ENCODE measurements at places on chromosomes 4 and X.

DNA sequence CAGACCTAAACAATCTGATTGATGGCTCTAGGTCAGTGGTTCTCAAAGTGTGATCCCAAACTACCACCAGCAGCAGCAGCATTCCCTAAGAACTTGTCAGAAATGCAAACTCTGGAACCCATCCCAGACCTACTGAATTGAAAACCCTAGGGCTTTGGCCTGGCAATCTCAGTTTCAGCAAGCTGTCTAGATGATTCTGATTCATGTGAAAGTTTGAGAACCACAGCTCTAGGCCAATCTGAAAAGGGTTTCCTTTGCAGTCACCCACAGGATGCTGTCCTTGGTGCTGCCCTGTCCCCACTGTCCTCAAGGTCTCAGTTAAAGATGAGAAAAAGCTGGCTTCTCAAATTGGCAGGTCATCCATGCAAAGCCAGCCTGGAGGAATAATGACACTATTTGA, 34.8 kb downstream of the SMPX start:
- DNase-seq, result no peak

DNA sequence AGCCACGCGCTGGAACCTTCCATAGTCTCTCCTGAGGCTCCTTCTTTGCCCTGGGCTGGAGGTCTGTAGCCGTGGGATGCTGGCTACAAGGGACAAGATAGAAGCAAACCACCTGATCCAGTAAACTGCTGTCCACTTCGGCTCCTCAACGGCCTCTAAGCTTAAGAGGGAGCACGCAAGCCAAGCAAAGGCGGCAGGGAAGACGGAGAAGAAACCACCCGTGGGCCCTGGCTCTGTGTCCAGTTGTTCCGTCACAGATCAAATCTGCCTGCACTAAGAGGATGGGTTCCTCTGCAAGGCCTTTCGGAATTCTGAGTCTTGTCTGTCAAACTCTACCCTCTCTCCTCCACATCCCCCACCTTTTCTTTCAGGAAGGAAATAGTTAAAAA, 401 bp upstream of the EDNRA start:
- DNase-seq, result no peak

DNA sequence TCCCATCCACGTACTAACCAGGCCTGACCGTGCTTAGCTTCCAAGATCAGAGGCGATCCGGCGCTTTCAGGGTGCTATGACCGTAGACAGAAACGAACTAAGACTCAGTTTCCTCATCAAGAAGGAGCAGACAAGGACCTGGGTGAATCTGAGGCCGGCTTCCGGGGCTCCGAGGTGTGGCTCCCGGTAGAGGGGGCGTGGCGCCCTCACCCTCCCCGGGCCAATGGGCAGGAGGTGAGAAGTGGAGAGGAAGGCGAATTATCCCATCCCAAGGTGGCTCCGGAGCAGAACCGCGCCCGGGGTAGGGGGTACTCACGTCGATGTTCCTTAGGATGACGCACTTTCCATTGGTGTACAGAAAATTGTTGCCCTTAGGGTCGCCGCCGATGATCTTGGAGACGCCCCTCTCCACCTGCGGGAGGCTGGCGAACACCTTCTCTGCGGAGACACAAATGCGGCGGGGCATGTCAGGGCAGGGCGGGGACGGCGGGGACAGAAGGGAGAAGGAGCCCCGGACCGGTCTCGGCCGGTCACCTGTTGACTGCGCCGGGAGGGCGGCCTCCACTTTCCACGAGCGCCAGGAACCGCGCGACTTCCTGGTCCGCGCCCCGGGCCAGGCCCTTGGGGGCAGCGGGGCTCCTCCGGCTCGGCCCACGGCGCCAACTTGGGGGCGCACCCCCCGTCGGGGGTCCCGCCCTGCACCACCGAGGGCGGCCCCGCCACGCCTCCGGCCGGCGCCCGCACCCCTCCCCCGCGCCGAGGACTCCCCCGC, 616 bp downstream of the WDR1 start:
- DNase-seq, result peak; percentile 63

DNA sequence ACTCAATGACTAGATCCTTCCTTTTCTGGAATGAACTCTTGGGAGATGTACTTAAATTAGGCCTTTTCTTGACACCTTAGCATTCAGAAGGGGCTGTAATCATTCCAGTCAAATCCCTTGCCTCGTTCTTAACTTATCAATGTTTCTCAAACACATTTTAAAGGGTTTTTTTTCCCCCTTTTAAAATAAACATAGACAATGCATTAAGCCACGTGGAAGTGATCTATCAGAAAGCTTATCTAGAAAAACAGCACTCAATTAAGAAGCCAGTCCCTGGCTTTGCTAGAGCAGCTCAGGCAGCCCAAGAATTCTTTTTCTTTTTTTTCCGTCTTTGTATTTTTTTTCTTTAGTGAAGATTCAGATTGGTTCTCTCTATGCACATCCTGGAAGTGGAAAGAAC, 118.2 kb downstream of the PCDH7 start:
- DNase-seq, result no peak

GRCh38 chr4:99821918-99822503, 5.4 kb downstream of the DAPP1 start:
- no peak for DNase-seq

DNA sequence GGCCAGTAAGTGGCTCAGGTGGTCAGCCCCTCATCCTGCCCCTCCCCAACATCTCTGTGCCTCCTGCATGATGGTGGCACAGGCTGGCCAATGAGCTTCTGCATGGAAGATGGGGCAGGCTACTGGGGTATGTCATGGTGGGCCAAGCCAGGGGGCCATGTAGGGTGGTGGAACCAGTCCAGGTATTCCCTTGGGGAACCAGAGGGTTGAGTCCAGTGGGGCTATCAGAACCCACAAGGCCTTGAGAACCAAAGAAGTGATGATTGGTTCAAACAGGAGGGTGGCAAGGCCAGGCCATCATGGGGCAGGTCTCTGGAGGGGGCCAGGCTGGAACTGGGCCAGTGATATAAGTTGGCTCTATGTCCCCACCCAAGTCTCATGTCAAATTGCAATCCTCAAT, 18.8 kb upstream of the PPP2R2C start:
- DNase-seq, result no peak

DNA sequence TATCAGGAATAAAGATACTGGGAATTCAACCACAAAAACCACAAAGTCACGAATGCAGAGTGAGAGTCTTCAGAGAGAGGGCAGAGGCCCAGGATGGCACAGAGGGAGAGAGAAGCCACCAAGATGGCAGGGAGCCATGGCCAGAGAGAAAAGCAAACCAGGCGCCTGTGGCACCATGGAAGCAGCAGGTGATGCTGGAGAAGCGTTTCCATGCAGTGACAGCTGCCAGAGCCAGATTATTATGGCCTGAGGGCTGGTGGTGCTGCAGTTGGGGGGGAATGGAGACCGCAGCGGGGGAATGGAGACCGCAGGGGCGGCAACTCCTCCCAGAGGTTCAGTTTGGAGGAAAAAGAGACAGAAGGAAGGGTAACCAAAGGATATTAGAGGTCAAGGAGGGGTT, 5.8 kb downstream of the TAFAZZIN start:
- no peak for DNase-seq
